Cardiac septum (tissue), 1 donor: ENCODE measurements at places on chromosomes 1 and 21. TPM values are rescaled to one million over a fixed set of nuclear protein-coding genes. Genes with fewer than 3 reads are reported as not detected.

OR2T29 gene
- total RNA-seq: not detected

MKNK1 gene
- 38.2 TPM for total RNA-seq

- no peak for DNase-seq
These were observed 111.8 kb upstream of the PRMT6 start for GRCh38 chr1:106944721-106945120.

SAMD13 gene
- total RNA-seq: 0.78 TPM

NCF2 gene
- 4.5 TPM for total RNA-seq

DNA sequence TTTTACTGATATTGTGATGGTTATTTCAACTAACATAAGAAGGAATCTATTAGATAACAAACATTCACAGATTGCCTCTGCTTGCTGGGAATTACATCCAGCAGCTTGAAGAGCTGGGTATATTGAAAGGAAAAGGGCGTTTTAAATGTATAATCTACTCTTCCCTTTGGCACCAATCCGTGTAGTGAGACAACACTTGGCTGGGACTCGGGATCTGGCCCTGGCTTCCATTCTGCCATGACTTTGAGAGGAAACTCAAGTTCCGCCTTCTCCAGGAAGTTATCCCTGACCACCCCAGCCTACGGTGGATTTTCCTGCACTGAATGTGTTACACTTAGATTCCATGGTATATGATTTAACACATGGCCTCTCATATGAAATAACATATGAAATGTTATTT, 86.9 kb upstream of the UBE2U start:
- no peak for DNase-seq

PWP2 gene
- 1.6 TPM for total RNA-seq

- no peak for DNase-seq
These were observed 580 bp downstream of the DVL1 start for GRCh38 chr1:1348420-1349255.
